ENCODE measurements at places on chromosomes 1 and 21. TPM values are rescaled to one million over a fixed set of nuclear protein-coding genes. Genes with fewer than 3 reads are reported as not detected.
A peak's percentile ranks its signal among the peaks of the same experiment; 100 is the strongest.

GRCh38 chr1:185401019-185401418 is 84.0 kb upstream of the IVNS1ABP start:
- H3K27me3 ChIP-seq = no peaks in the 10 kb centered on the region
- DNase-seq = no peak
- no peaks in the 10 kb centered on the region for H3K4me1 ChIP-seq

- DNase-seq = no peak
- no peak overlapping the region for H3K27ac ChIP-seq
- H3K36me3 ChIP-seq = no peaks in the 10 kb centered on the region
- H3K4me3 ChIP-seq = no peak overlapping the region
- H3K4me1 ChIP-seq = no peaks in the 10 kb centered on the region
These were observed 57.3 kb downstream of the SMYD2 start for GRCh38 chr1:214338212-214338611.

DNA sequence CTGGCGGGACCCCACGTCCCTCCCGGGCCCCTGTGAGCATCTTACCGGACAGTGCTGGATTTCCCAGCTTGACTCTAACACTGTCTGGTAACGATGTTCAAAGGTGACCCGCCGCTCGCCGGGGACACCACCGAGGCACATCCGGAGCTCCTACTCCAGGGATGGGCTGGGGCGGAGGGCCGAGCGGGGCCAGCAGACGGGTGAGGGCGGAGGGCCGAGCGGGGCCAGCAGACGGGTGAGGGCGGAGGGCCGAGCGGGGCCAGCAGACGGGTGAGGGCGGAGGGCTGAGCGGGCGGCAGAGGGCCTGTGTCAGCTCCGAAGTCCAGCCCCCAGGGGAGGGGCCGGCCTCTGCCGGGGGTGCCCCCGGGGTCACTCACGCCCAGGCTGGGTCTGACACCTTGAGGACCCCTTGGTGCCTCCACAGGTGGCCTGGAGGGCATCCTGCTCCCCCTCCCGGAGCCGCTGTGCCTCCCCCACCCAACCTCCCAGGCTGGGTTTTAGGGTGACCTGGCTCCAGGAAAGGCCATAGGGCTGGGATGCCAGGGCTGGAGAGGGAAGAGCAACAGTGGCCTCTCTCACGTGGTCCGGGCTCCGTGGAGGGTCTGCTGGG is 5.7 kb upstream of the TTLL10 start:
- H3K36me3 ChIP-seq = peaks cover 2% of the 10 kb centered on the region
- H3K4me1 ChIP-seq = peaks cover 30% of the 10 kb centered on the region
- no peaks in the 10 kb centered on the region for H3K27me3 ChIP-seq
- no peak overlapping the region for H3K4me3 ChIP-seq
- H3K27ac ChIP-seq = no peak overlapping the region
- no peak for DNase-seq

OR2M3 gene
- total RNA-seq = not detected

TESK2 gene
- 5.0 TPM for total RNA-seq

DNA sequence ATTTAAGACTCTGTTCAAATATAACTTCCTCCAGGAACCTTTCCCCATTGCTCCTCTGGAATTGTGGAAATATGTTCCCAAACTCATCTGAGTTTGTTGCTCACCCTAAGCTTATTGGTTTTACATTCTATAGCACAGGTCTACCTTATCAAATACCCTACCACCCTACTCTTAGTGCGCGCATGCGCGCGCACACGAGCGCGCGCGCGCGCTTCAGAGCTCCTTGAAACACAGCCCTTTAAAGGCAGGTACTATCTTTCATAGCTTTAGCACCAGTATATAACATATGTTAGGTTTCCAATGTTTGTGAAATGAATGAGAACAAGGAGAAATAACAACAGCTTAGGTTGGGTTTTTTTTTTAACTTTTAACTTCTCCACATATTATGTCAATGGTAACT is 3.5 kb downstream of the IPP start:
- DNase-seq = no peak
- H3K27ac ChIP-seq = no peak overlapping the region
- H3K4me3 ChIP-seq = no peak overlapping the region
- peaks cover 23% of the 10 kb centered on the region for H3K4me1 ChIP-seq
- H3K27me3 ChIP-seq = no peaks in the 10 kb centered on the region

DNA sequence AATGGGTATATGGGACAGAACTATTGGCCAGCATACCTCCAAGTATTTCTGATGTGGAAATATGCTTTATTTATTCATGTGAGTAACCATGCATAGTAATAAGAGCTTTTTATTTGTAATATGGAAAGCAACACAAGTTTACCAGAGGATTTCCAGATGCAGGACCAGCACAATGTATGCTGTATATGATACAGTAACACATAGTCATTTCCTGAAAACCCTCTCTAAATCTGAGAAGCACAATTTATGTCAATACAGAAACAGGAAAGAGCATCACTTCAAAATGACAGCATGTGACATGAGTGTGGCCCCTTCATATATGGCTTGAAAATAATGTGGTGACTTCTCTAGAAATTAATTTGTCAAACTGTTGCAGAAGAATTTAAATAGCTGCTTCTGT is 1134.7 kb upstream of the ADGRL2 start:
- no peaks in the 10 kb centered on the region for H3K27me3 ChIP-seq
- H3K36me3 ChIP-seq = no peaks in the 10 kb centered on the region
- H3K4me3 ChIP-seq = no peak overlapping the region

DNA sequence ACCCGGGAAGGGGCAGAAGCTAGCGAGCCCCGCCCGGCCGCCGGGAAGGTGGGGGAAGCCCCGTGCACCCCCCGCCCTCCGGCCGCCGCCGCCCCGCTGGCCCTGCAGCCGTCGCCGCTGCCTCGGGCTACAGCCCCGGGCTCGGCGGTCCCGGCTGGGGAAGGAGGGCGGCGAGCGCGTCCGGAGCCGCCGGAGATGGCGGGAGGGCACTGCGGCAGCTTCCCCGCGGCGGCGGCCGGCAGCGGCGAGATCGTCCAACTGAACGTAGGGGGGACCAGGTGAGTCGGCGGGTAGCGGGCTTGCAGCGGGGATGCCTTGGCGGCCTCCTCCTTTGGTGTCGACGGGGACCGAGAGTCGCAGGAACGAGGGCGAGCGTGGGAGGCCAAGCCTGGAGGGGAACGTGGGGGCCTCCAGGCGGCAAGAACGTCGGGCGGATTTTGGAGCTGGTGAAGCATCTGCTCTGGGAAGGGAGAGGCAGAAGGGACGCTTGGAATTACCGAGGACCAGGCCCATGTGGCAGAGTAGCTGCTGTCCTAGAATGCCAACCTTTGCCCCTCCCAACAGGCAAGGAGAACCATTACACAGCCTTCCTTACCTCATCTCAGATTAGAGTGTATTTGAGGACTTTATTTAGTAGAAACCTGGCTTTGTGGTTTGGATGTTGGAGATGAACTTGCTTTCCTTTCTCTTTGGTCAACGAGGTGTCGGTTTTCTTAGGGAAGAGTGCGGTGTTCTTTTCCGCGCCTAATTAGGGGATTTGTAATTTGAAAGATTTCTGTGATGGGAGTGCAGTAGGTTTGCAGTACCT is 591 bp downstream of the KCTD3 start:
- H3K27me3 ChIP-seq = no peaks in the 10 kb centered on the region
- peak overlapping the region; percentile 87 for H3K4me3 ChIP-seq
- no peaks in the 10 kb centered on the region for H3K36me3 ChIP-seq
- peak overlapping the region; percentile 95 for H3K27ac ChIP-seq

- H3K4me3 ChIP-seq = no peak overlapping the region
- no peaks in the 10 kb centered on the region for H3K27me3 ChIP-seq
- H3K4me1 ChIP-seq = no peaks in the 10 kb centered on the region
- H3K27ac ChIP-seq = no peak overlapping the region
These were observed 127.7 kb downstream of the NAV1 start for GRCh38 chr1:201666645-201667044.

C1orf226 gene
- 7.7 TPM for total RNA-seq

DNA sequence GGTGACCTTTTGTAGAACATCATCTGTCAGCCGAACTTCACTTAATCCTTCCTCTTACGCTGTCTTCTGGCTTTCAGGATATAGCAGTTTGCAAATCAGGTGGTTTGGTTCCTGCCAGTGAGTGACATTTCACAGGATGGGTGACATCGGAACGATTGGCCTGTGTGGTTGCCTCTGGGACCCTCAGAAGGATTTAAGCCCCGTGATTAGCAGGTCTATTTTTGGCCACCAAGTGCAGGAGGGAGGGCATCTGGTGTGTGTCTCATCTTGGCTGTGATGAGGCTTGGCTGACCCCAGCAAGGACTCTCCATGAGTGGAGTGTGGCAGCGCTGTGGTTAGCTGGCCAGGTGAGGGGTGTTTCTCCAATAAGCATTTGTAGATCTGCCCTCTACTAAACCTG is 407.6 kb upstream of the VAMP3 start:
- no peak overlapping the region for H3K27ac ChIP-seq
- no peaks in the 10 kb centered on the region for H3K36me3 ChIP-seq
- no peaks in the 10 kb centered on the region for H3K4me1 ChIP-seq
- no peak overlapping the region for H3K4me3 ChIP-seq

- no peak overlapping the region for H3K27ac ChIP-seq
- H3K4me3 ChIP-seq = no peak overlapping the region
- H3K36me3 ChIP-seq = peaks cover 22% of the 10 kb centered on the region
These were observed 30.7 kb downstream of the CD58 start for GRCh38 chr1:116540088-116540487.

GRCh38 chr1:111961016-111961415 is 28.5 kb downstream of the KCND3 start:
- H3K4me1 ChIP-seq = no peaks in the 10 kb centered on the region
- H3K4me3 ChIP-seq = no peak overlapping the region
- no peaks in the 10 kb centered on the region for H3K36me3 ChIP-seq

All from HCT116 (cell line).